ENCODE measurements at places on chromosomes 11 and 22. TPM values are rescaled to one million over a fixed set of nuclear protein-coding genes. Genes with fewer than 3 reads are reported as not detected.

CAPN1 gene
- 124 TPM for total RNA-seq

TMX2 gene
- total RNA-seq = 41.1 TPM

MAML2 gene
- 2.3 TPM for total RNA-seq

MUC6 gene
- total RNA-seq = 1.1 TPM
